Activated CD8-positive, alpha-beta memory T cell treated with anti-CD3 and anti-CD28 coated beads for 1 hour (primary cell): ENCODE measurements at places on chromosomes 3 and 15.

- DNase-seq, result no peak
These were observed 855.4 kb upstream of the ARPP21 start for GRCh38 chr3:34783876-34784275.

DNA sequence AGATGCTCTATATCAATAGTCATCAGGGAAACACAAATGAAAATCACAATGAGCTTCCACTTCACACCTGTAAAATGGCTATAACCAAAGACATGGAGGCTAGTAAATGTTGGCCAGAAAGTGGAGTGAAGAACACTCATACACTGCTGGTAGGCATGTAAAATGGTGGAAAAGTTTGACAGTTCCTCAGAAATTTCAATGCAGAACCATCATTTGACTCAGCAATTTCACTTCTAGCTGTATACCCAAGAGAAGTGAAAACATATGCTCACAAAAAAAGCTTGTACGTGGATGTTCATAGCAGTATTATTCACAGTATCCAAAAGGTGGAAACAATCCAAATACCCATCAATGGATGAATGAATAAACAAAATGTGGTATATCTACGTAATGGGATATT is 19.2 kb upstream of the TOP2B start:
- DNase-seq, result no peak

DNA sequence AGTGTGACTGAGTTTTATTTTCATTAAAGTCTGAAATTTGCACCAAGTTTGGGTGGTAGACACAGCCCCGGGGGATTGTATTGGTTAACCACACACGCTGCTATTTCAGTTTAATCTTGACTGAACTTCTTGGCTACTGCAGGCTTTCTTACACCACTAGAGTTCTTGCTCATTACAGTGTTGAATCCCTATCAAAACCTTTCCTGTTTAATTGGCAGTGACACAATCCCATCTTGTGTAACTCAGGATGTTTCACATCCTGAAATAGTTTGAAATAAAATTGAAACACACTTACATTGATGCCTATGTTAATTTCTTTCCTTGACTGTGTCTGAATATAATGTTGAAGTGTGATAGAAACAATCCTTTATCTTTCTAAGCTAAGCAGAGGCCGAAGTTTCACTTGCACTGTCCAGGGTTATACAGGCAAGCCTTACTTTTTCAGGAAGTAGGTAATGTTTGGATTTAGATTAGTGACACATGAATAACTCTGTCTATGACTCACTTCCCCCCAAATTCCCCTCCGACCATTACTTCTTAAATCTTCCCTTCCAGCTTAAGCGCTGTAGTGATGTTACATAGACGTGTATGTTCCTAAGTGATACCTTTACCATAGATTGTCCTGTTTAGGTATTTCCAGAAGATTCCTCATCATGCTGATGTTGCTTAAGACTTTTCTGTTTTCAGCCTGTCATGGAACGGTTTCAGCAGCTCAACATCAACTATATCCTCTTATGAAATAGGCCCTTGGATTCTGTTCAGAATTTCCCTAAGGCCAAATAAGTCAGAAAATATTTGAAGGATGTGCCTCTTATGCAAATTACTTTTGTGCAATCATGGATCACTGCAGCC is 16.8 kb downstream of the ATG7 start:
- DNase-seq, result no peak

- DNase-seq, result no peak
These were observed 207.8 kb upstream of the MCTP2 start for GRCh38 chr15:94023531-94023930.

- no peak for DNase-seq
These were observed 57.4 kb upstream of the MYZAP start for GRCh38 chr15:57534281-57534680.

GRCh38 chr3:125990253-125990970 is 21.4 kb downstream of the ROPN1B start:
- peak; percentile 65 for DNase-seq
